ENCODE measurements at places on chromosomes 4 and X.
A peak's percentile ranks its signal among the peaks of the same experiment; 100 is the strongest.

GRCh38 chr4:105894660-105895582, at the start of gene NPNT:
NPNT (plus strand) TSS chr4:105895471; CDS start chr4:105895653, 182 bp downstream.
- DNase-seq, result peak; percentile 17

DNA sequence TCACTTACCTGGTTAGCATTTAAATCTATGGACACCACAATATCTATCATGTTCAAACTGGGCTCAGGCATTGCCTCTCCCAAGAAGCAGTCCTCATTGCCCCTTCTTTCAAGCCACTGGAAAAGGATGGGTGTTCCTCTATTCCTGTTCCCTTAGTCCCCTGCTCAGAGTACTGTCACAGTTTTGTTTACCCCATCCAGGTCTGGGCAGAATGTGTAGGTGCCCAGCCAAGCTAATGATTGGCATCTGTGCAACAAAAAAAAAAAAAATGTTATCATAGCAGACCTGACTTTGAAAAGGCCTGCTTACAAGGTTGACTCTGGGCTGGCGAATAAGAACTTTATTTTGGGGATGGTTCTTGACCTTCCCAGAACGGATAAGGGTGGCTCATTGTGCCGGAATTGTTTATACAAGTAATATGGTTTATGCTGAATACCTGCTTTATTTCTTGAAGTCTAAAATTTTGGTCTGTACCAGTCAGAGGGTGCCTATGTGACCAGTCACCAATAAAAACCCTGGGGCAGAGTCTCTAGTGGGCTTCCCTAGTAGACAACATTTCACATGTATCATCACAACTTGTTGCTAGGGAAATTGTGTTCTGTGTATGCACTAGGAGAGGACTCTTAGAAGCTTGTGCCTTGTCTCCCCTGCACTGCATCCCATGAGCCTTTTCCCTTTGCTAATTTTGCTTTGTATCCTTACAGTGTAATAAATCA, 47.9 kb downstream of the JADE3 start:
- no peak for DNase-seq

GRCh38 chrX:323721-324628, 5.4 kb upstream of the GTPBP6 start:
- peak; percentile 63 for DNase-seq

GRCh38 chrX:102652031-102652688, 877 bp downstream of the GPRASP1 start:
- DNase-seq, result peak; percentile 45

DNA sequence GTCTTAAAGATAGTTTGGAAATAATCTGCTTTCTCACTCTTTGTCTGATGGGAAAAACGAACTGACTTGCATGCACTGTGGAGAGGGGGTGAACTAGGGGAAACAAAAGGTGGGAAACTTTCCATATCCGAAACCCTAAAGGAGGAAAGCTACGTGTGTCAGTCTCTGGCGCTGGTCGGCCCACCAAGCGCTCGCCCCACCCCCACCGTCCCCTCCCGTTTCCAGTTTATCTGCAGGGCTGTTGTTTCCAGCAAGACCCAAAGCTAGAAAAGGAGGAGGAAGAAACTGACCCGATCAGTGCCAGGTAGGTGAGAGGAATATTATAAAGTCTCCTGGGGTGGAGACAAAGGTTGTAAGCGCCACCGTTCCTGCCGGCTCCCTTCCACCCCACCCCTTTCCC, 552 bp downstream of the TCEAL9 start:
- no peak for DNase-seq

- no peak for DNase-seq
Measured at GRCh38 chr4:72283357-72283756, 251.6 kb downstream of the NPFFR2 start.

GRCh38 chrX:130756233-130756632, 146.8 kb downstream of the ENOX2 start:
- DNase-seq, result no peak

GRCh38 chr4:118173126-118173525, 138.8 kb downstream of the NDST3 start:
- no peak for DNase-seq

GRCh38 chr4:182144626-182145333, 98.4 kb upstream of the TENM3 start:
- no peak for DNase-seq

GRCh38 chr4:3330707-3331106, 37.9 kb downstream of the RGS12 start:
- no peak for DNase-seq

GRCh38 chr4:154566639-154567204, 3.9 kb downstream of the FGB start:
- DNase-seq, result no peak

GRCh38 chrX:46754586-46755061, 4.3 kb downstream of the SLC9A7 start:
- DNase-seq, result no peak

- DNase-seq, result no peak
Measured at GRCh38 chr4:111681751-111682150, 463.5 kb upstream of the FAM241A start.

GRCh38 chr4:87029356-87029755, 94.5 kb downstream of the AFF1 start:
- peak; percentile 42 for DNase-seq

- no peak for DNase-seq
Measured at GRCh38 chr4:24169956-24170355, 280.1 kb upstream of the PPARGC1A start.

DNA sequence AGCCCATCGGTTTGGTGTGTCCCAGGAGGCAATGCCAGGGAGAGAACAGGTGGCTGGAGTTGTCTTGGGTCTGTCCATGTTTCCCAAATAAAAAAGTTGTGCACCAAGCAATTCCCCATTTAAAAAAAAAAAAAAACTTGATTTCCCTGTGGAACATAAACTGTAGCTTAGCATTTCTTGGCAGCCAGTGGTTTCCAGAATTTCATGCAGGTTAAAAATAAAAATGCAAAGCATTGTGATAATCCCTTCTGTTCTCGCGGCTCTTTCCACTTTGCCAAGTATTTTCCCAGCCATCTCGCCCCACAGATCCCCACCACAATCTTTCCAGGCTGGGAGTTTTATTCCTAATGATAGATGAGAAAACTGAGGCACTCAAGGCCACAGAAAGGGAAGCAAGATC, 51.4 kb upstream of the MSX1 start:
- DNase-seq, result no peak

- no peak for DNase-seq
Measured at GRCh38 chr4:36304138-36304681, 22.8 kb downstream of the DTHD1 start.

DNA sequence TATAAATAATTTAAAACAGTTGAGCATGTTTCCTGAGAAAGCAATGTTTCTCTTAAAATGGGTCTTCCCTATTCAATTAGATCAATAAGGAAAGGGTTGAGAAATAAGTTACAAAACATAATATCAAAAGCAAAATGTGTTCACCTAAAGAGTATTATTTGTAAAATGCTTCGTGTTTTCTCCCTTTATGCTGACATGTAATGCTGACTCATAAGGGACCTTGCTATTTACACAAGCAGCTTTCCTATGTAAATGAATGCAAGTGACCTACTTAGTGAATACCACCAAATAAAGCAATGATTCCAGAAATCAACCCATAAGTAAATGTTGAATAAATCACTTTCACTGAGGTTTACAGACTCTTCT, 91.5 kb downstream of the ELOVL6 start:
- DNase-seq, result peak; percentile 49

DNA sequence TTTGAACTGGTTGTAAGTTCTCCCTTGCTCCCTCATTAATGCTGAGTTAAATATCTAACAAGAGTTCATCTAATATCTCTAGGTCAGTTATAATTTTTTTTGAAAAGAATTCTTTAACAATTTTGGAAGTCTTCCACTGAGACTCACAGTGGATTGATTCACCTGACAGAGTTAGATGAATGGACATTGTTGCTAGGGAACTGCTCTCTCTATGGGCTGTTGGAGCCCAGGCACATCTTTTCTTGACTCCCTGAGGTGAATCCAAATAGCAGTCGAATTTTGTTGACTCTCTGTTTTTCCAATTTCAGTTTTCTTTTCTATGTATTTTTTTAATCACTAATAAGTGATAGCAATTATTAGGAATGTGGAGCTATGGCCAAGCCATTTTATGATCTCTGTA, 996.1 kb upstream of the PABPC4L start:
- DNase-seq, result no peak

DNA sequence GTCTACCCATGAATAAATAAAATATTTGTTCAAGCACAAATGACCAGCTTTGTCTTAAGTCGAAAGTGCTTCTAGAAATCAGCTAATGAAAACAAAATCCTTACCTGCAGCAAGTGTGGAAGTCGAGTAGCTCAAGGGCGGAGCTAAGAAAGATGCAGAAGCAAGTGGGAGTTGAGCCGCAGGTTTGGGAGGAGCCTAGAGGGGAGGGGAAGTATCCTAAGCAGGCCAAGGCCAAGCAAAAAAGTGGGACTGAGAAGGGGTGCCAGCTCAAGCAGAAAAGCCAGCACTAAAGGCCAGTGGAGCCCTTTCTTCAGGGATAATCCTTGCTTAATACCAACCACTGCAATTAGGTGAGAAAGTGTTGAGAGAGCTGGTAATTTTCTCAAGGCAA, 60.8 kb downstream of the DLG3 start:
- no peak for DNase-seq

GRCh38 chr4:161359491-161359890, 804.3 kb downstream of the FSTL5 start:
- DNase-seq, result no peak

Measured in fibroblast of the aortic adventitia (primary cell).